ENCODE measurements at places on chromosomes 3 and 15.

GRCh38 chr3:101643009-101643844 lies 33.7 kb downstream of the ZBTB11 start:
- DNase-seq, result no peak

DNA sequence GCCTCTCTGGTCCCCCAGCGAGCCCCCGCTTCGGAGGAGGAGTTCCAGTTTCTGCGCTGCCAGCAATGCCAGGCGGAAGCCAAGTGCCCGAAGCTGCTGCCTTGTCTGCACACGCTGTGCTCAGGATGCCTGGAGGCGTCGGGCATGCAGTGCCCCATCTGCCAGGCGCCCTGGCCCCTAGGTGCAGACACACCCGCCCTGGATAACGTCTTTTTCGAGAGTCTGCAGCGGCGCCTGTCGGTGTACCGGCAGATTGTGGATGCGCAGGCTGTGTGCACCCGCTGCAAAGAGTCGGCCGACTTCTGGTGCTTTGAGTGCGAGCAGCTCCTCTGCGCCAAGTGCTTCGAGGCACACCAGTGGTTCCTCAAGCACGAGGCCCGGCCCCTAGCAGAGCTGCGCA lies 3.5 kb downstream of the PML start:
- no peak for DNase-seq

DNA sequence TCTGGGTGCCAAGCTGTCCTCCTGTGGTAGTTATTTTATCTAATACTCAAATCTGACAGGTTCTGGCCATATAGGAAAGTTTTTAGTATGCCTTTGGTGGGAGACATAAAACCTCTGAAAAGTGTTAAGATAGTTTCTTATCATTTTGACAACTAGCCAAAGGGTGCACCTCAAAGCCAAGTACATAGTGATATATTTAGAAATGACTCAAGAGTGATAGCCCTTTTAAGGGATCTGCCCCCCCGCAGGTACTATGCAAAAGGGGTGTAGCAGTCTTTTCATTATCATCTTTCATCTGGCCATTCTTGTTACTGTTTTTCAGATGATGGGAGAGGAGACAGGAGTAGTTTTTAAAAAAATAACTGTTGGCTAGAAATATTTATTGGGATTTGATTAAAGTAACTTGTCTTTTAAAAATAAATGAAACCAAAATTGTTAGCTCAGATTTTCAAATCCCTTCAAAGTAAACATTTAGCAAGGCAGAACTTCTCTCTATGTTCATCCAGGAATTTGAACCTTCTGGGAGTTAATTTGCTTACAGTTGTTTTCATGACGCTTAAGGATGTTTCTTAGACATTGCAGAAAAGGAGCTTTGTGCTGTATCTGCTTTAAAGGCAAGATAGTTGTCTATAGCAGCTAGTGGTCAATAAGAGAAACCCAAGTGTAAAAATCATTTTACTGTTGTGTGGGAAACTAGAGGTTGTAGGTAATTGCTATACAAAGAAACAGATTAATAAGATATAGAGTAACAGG lies 5.1 kb downstream of the PHLDB2 start:
- DNase-seq, result no peak

DNA sequence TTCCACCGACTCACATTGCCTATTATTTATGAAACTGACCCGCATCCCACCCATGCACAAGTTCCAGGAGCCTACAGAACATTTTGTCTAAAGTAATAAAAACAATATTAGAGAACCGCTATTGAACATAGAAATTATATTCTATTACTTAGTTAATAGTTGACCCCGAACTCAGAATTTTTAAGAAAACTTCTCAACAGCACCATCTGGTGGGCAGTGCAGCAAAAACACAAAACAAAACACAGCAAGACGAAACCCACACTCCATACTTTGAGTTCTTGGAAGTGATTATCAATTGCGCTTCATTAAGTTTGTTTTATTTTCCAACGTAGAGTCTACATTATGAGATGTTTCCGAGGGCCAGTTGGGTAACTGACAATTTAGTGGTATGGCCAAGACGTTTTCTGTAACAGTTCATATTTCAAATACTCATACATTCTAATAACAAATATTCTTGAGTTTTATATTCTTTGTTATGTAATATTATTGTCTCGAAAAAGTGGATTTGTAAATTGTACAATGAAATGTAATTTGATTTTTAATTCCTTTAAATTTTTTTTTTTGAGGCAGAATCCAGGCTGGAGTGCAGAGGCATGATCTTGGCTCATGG lies 24.0 kb upstream of the C3orf70 start:
- DNase-seq, result peak; percentile 27
